ENCODE measurements at places on chromosomes 5 and 9. TPM values are rescaled to one million over a fixed set of nuclear protein-coding genes. Genes with fewer than 3 reads are reported as not detected.

RNF180 gene
- total RNA-seq, result 5.9 TPM

ENHO gene
- 0.39 TPM for total RNA-seq

PCDHA10 gene
- 0.54 TPM for total RNA-seq

SOX30 gene
- total RNA-seq, result under 0.01 TPM

IFNA13 gene
- not detected for total RNA-seq

KIF4B gene
- not detected for total RNA-seq

SPIN1 gene
- 167 TPM for total RNA-seq

EGFLAM gene
- 24.9 TPM for total RNA-seq

ANKRD31 gene
- total RNA-seq, result 0.65 TPM

PAEP gene
- total RNA-seq, result not detected

HAVCR1 gene
- not detected for total RNA-seq

Measured in articular chondrocyte of knee joint (primary cell).